Posterior vena cava (tissue), 2 donors: ENCODE measurements at places on chromosomes 6 and 20.

- DNase-seq = no peak
Observed at GRCh38 chr6:37513155-37513554, 13.5 kb upstream of the CCDC167 start.

DNA sequence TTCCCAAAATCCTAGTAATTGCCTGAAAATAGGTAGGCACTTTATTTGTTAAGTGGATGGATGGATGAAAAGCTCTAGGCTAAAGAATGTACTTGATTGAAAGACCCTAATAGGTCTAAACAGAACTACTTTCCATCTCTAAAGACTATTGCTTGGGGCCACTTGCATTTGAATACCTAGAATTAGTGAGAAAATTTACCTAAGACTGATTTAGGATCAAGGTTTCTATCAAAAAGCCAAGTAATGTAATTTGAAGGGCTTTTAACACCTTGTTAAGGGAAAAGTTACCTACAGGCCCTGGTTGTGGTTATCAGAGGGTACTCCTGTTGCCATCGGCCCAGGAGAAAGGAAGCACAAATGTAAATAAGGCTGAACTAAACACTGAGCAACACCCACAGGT lies 580.7 kb downstream of the LMBRD1 start:
- no peak for DNase-seq

DNA sequence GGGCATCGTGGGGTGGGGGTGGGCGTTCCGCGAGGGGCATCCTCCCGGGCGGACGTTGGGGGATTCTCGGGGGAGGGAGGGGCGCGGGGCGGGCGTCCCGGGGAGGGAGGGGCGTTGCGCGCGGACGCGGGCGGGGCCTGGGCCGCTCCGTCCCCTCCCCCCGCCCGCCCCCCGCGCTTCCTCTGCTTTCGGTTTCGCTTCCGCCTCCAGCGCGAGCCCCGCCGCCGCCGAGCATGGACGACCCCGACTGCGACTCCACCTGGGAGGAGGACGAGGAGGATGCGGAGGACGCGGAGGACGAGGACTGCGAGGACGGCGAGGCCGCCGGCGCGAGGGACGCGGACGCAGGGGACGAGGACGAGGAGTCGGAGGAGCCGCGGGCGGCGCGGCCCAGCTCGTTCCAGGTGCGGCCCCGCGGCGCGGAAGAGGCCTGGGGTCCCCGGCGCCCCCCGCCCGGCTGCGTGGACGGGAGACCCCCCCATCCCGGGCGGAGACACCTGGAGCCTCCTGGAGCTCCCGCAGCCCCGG lies at the start of gene OGFR:
TSS of gene OGFR (plus strand) at position 209 of the 528 bp plus-strand sequence. CDS start at position 234, 25 bp downstream.
- DNase-seq = no peak

DNA sequence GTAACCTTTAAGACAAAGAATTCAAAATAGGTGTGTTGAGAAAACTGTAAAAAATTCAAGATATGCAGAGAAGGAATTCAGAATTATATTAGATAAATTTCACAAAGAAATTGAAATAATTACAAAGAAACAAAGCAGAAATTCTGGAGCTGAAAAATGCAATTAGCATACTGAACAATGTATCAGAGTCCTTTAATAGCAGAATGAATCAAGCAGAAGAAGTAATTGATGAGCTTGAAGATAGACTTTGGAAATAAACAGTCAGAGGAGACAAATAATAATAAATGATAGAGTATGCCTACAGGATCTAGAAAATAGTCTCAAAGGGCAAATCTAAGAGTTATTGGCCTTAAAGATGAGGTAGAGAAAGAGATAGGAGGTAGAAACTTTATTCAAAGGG lies 131.7 kb downstream of the COL21A1 start:
- DNase-seq = no peak

- DNase-seq = no peak
Observed at GRCh38 chr20:2817891-2818595, 1.9 kb downstream of the TMEM239 start.

GRCh38 chr6:363291-363690 lies 28.3 kb upstream of the IRF4 start:
- no peak for DNase-seq

GRCh38 chr20:3808544-3808943 lies 11.8 kb upstream of the AP5S1 start:
- no peak for DNase-seq

- no peak for DNase-seq
Observed at GRCh38 chr6:33746036-33746600, 587 bp downstream of the IP6K3 start.
